Epithelial cell of esophagus (primary cell): ENCODE measurements at places on chromosomes 6 and 20.

DNA sequence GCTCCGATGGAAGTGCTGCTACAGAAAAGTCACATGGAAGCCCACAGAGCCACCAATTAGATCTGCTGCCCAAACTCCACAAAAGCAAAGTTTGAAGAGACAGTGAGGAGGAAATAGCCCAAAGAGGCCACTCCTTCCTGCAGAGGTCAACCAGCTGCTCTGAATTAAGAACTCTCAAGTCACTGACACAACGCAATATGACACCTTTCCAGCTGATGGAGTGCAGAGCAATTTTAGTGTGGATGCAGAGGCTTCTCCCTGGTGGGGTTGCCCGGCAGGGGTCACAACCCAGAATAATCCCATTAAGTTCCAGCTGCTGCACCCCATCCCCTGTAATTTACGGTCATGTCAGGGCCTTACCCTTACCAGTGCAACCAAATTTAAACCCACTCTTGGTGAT, 361.9 kb upstream of the JARID2 start:
- DNase-seq: no peak

- DNase-seq: no peak
Measured at GRCh38 chr6:93394471-93394870, 24.9 kb downstream of the EPHA7 start.

DNA sequence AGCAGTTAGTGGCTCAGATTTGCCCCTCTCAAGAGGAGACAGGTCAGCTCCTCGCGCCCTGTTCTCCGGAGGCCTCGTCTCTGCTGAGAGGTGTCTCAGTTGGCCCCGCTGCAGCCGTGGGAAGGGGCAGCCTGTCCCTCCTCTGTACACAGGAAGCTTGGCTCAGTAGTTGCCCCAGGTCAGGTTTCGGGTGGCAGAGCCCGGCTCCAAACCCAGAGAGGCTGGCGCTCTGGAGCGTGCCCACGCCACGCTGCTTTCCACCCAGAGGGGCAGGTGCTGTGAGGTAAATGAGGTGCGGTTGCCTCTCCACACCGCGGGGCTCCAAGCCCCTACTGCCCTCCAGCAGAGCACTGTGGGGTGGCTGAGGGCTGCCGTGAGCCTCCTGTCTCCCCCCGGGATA, 16.0 kb downstream of the DYNLT1 start:
- no peak for DNase-seq

DNA sequence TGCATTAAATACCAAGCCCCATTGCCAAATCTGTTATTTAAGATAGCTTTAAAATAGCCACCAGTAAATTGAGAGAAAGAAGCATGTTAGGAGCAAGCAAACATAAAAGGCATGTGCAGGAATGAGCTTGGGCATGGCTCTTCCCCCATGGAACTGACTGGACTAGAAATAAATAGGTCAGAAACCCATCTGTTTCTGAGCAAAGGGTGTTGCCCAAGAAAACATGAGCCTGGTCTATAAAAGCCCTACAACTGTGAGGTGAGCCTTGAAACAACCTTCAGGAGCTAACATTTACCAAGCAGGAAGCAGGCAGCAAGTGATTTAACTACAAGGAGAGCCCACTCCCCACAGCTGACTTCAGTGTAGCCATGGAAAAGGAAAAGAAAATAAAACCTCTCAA, 126.3 kb downstream of the C6orf118 start:
- no peak for DNase-seq

- no peak for DNase-seq
Measured at GRCh38 chr20:19495905-19496703, 262.0 kb upstream of the RIN2 start.

DNA sequence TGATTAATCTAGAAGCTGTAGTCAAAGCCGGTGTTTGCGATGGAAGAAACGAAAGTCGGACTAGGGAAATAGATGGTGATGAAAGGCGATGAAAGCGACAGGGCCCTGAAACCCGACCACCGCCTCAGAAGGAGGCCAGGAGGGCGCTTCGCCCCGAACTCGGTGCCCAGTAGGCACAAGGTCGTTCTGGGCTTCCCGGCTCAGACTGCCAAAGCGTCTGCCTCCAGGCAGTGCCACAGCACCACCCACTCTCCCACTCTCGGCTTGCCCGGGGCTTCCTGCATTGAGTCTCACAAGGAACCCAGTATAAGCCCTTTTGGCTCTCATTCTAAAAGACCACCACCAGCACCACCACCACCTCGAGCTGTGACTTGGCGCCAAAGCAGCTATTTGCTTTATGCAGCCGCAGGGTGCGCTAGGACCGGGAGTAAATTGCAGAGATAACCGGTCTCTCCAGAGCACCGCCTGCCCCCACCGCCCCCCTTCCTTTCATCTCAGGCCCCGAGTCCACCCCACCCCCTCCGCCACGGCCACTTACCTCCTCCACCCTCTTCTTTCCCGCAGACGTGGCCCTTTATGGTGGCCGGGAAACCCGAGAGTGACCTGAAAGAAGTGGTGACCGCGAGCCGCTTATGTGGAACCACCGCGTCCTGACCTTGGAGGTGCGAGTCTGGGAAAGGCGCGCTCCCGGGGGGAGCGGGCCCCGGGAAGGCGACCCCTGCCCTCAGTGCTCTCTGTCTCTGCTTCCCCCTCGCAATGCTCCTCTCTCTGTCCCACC, 2.4 kb downstream of the TCF21 start:
- DNase-seq: peak; percentile 14

DNA sequence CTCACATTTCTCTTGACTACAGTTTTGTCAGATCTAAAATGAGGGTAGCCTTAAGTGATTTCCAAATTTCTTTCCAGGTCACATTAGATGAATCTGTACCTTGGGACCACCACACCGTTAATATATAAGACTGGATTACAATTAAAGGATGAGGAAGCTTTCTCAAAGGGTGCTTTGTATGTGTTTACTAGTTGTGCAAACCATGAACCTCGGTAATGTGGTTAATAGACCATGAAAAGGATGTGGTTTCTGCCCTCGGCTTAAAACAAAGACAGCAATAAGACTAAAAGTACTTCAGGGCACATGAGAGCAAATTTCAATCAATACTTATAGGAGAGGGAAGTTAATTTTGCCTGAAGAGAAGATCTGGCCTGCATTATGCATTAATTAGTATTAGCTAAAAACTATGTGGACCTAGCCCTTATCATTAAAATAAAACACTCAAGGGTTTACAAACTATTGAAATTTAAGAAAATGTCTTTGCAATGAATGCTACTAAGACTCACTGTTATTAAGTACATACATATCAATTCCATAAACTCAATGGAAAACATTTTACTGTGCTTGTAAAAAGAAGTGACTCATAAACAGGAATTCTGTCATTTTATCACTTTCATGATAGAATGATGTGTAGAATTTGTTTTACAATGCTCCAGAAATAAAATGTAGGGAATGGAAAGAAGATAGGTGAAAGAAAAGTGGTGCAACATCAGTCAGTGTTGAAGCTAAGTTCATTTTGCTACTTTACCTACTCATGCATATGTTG, 936 bp upstream of the TMX4 start:
- DNase-seq: no peak

DNA sequence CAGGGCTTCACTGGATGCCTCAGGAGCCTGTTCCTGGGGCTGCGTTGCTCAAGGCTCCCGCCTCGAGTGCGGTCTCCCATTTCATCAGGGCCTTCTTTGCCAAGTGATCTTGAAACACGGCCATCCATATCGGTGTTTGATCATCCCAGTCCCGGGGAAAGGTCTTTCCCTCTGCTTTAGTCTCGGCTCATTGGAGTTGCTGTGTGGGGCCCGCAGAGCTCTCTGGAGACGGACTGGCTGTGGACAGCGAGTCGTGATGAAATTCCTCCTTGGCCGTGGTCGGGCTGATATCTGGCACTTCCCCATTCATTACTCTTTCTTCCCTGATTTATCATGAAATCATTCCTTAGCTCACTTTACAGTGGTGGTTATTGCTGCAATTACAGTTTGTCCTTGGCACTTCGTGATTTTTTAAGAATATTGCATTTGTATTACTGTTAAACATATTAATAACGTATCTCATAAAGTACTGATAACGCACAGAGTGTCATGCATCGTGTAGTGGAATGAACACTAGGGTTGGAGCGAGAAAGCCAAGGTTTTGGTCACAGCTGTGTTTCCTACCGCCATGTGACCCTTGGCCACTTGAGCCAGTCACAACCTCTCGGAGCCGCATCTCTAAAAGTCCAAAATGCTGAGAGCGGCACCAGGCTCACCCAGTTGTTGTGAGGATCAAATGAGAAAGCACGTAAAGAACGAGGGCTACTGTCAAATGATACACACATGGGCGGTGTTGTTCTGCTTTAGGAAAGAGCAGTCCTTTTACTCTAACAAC, 71.8 kb downstream of the MTHFD1L start:
- no peak for DNase-seq

GRCh38 chr6:158020811-158021210, 39.1 kb downstream of the SYNJ2 start:
- no peak for DNase-seq

DNA sequence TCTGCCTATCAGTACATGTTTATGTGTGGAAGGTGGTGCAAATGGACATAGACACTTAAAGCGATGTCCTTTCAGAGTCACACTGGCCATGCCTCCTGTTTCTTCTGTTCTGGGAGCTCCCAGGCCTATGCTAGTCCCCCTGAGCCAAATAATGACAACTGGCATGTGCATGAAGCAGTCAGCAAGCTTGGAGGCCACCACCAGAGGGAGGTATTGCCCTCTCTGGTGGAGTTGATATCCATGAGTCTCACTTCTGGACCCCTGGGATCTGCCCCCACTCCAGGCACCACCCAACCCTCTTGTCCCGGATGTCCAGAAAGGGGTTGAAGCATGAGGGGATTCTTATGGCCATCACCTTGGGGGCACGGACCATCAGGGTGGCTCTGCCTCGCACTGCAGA, 172.2 kb downstream of the AIG1 start:
- DNase-seq: peak; percentile 63

DNA sequence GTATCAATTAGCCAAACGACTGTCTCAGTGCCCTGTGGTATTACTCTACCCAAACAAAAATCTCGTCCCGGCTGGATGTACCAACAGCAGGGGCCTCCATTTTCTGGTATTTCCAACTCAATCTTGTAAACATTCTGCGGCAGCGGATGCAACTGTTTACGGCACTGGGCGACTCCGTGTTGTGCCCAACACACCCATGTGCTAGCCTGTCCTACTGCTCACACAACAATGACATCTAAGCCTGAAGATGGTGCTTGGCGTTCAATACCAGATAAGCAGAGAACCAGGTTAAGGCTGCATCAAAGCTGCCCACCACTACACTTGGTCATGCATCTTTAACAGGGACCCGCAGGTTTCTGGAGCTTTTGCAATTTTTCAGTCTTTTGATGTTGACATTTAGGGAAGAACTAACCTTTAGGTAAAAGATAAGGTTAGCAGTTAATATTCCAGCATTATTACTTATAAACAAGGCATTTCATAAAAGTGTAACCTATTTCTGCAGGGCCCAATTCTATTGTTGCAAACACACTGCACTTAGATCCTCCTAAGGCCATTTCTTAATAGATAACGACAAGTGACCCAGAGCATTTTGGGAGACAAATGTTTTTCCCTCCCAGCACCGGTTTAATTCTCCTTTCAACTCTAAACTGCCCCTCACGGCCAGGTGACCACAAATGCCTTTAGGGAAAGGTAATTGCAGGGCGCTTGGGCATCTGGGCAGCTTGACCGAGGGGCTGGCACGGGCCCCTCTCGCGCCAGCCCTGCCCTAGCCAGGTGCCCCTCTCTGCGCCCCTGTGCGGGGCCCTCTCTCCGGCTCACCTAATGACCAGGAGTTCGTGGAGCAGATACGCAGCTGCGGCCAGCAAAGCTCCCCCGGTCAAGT, 945 bp downstream of the FAXC start:
- DNase-seq: no peak

- peak; percentile 74 for DNase-seq
Measured at GRCh38 chr6:146289816-146290588, 253.6 kb upstream of the RAB32 start.

- no peak for DNase-seq
Measured at GRCh38 chr6:88609983-88610382, 353.4 kb downstream of the RNGTT start.

- no peak for DNase-seq
Measured at GRCh38 chr20:7687065-7687464, 253.2 kb downstream of the HAO1 start.

- DNase-seq: peak; percentile 32
Measured at GRCh38 chr20:20864351-20865096, 152.1 kb upstream of the RALGAPA2 start.

DNA sequence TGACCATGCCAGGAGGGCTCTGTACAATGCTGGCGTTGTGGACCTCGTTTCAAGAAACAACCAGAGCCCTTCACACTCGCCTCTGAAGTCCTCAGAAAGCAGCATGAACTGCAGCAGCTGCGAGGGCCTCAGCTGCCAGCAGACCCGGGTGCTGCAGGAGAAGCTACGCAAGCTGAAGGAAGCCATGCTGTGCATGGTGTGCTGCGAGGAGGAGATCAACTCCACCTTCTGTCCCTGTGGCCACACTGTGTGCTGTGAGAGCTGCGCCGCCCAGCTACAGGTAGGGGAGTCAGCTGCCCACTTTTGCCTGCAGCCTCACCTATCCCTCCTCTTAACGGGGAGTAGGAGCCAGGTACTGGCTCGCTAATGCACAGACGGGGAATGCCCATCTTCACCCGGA, 16.2 kb downstream of the MYLIP start:
- no peak for DNase-seq

DNA sequence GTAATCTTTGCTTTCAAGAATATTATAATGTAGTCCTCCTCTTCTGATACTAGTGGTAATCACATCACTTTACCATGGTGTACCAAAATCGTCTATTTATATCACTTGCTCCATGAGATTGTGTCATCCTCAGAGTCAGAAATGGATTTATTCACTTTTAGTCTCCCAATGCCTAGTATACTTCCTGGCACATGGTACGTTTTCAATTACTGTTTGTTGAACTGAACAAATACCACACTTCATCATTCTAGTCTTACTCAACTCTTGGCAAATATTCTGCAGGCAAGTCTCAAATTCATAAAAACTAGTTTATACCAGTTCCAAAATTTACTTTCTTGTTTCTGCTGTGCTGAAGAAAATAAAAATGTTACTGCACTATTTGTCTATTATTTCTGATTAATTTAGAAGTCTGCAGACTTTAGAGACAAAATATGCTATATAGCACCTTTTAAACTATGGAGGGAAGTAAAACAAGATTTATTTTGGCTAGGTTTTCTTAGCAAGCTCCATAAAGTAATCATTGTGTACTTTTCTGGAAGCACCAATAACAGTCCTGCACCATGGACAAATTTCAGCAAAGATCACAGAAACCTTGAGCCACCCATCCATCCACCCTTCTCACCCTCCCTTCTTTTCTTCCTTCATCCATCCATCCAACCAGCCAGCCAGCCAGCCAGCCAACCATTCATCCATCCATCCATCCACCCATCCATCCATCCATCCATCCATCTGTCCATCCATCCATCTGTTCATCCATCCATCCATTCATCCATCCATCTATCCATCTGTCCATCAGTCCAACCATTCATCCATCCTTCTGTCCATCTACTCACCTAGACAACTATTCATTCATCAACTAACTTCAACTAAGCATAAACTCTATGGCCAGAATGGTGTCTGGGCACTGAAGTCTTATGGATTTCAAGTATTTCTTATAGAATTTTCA, 102.1 kb upstream of the STMND1 start:
- peak; percentile 72 for DNase-seq

- DNase-seq: no peak
Measured at GRCh38 chr6:16700202-16700915, 60.9 kb downstream of the ATXN1 start.
